ENCODE measurements at places on chromosomes 3 and 15.

- DNase-seq = no peak
These were observed 123.0 kb downstream of the SUCLG2 start for GRCh38 chr3:67531181-67532101.

DNA sequence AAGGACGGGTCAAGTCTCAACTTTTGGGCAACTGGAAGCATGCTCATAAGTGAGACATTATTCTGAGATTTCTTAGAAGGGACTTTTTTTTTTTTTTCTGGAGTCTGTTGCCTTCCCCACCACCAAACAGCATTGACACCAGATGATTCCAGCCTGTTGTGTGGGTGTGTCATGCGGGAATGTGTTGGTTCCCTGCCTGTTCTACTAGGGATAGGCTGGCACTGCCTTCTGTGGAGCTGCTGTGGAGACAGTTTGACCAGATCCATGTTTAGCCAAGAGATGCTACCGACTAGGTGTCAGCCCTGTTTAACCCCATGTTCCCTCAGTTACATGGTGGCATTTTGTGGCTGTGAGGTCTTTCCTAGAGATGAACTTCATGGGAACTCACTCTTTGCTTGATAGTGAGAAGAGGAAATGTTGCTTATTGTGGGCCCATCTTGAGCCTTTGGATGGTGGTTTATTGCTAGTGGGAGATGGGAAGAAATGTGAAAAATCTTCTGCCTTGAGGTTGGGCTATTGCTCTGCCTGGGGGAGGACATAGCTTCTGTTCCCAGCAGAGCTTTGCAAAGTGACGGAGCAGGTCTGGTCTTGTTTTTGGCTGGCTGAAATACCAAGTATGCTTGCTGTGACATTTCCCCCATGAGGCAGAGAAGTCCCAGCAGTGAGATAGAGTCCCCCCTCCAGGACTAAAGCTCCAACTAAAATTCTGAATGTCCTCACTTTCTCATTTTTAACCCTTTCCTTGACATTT lies 31.3 kb downstream of the TRAK1 start:
- no peak for DNase-seq

GRCh38 chr3:12400616-12401194 lies 83.6 kb upstream of the TSEN2 start:
- DNase-seq = no peak

GRCh38 chr3:173140986-173141385 lies at the start of gene SPATA16:
SPATA16 (minus strand) TSS chr3:173141235; CDS start chr3:173117731, 23,504 bp downstream.
- no peak for DNase-seq
